ENCODE measurements at places on chromosomes 1 and 21.

GRCh38 chr1:231106347-231106746, 55.5 kb upstream of the TRIM67 start:
- DNase-seq, result no peak

DNA sequence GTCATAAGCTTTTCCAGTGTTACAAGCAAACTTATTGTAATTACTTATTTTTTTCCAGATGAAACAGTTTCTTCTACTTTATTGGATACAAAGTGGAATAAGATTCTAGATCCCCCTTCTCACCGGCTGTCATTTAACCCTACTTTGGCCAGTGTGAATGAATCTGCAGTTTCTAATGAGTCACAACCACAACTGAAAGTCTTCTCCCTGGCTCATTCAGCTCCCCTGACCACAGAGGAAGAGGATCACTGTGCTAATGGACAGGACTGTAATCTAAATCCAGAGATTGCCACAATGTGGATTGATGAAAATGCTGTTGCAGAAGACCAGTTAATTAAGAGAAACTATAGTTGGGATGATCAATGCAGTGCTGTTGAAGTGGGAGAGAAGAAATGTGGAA, 95.5 kb downstream of the ZFYVE9 start:
- DNase-seq, result no peak

GRCh38 chr1:225768662-225769426, 8.8 kb upstream of the SRP9 start:
- DNase-seq, result no peak

DNA sequence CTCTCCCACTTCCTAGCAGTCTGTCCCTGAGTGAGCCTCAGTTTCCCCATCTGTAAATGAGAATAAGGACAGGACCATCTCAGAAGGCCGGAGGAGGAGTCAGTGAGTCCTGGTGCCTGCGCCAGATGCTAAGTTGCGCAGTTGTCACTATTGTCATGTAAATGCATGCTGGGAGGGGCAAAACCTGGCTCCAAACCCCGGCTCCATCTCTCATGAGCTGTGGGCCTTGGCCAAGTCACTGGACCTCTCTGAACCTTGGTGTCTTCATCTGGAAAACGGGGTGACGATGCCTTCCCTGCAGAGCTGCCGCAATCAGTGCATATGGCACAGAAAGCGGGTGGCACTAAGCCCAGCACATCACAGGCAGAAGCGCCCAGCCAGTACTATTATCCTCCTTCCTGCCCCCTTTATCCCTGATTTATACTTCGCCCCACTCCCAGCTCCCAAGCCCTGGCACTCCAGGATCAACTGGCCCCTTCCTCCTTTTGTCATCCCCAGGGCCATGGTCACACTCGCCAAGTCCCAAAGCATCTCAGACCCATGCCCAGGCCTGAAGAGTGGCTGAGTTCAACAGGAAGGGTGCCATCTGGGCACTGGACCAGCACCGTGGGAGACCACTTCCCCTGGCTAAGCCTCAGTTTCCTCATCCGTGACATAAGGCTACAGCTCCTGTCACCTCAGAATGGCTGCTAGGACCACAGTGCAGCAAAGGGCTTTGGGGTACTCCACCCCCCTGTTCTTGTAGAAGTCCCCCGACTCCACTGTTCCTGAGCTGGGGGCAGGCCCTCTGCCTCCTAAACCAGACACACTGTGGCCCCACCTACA, 4.3 kb upstream of the PLEKHG5 start:
- DNase-seq, result no peak

DNA sequence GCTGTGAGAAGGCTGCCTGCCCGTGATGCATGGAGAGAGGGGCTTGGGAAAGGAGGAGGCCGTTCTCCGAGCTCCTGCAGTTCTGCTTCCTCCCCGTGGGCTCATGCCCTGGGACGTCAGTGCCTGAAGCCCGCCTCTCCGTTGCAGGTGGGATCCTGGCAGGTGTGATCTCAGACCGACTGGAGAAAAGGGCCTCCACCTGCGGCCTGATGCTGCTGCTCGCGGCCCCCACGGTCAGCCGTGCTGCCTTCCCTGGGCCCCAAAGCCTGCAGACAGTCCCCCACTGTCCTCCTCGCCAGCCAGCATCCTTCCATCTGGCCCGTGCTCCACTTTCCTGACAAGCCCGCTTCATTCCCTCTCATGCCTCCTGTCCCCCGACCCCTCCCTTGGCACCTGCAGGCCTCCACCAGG, 50.9 kb downstream of the SLC37A1 start:
- peak; percentile 16 for DNase-seq

DNA sequence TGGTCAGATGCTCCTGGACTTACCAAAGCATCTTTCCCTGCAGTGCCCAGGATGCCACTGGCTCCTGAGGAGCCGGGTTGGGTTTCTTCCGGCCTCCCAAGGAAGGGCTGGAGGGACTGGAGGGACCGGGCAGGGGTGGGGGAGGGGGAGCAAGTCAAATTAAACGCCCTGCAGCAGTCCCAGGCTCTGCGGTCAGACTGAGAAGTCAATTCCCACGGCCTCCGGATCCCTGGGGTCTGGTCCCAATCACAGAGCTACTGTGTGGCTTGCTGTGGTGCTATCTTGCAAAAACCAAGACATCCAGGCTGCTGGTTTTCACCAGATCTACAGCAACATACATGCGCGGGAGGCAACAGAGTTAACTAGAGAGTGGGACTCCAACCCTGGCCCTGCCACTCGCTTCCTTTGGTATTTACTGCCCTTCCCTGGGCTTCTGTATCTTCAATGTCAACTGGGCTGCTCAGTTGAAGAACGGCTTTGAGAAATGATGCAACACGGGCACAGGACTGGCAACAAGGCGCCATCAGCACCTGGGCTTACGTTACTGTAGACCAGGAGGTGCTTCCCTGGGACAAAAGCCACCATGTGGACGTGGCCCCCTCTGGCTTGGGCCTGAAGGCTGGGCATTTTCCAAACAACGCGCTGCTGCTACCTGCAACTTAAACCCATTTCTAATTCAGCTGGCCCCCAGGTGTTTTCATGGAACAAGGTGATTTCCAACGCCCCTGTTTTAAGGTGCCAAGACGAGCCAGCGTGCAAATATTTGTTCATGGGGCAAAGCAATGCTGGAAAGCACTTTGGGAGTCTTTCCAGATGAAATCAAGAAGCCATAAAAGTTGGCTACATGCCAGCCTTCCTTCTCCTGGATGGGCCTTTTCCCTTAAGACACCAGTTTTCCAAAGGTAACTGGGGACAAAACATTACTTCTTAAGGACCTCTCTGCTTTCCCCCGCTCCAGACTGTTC, 11.5 kb downstream of the RCC2 start:
- no peak for DNase-seq

DNA sequence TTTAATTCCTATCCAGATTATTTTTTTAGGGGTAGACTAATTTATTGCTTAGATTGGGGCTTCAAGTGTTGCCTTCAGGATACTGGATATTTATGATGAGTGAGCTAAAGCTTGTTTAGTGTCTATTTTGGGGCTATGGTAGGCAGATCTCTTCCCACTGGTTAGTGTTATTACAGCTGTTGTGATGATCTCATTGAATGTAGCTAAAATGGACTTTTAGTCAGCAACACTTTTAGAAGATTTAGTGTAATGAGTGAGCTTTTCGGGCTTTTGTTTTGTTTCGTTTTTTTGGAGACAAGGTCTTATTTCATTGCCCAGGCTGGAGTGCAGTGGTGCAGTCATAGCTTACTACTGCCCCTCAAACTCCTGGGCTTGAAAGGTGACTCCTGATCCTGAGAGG, 14.2 kb downstream of the THRAP3 start:
- DNase-seq, result no peak

DNA sequence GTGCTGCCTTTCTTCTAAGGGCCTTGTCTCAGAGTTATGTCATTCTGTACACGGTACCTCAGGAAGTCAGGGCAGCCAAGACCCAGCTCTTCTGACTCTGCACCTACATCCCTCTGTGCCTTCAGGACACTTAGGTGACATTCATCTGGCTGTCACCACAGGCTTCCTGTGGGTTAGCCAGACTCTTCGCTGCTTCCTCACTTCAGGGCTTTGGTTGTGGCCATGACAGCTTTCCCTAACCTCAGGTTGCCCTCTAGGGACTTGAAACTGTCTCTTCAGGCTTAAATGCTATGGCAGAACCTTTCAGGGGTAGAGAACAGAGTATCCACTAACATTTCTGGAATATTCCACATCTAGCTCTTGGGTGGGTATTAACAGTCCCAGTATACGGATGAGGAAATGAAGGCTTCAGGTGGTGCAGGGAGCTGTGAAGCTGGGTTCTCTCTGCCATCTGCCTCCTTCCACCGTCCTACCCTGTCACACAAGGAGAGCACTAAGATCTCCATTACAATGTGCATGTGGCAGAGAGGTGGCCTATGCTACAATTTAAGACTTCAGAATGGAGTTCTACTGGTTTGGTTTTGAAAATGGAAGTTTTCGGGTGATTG, 9.9 kb downstream of the TSSK3 start:
- DNase-seq, result no peak

- DNase-seq, result no peak
These were observed 18.1 kb downstream of the CITED4 start for GRCh38 chr1:40844079-40844478.

DNA sequence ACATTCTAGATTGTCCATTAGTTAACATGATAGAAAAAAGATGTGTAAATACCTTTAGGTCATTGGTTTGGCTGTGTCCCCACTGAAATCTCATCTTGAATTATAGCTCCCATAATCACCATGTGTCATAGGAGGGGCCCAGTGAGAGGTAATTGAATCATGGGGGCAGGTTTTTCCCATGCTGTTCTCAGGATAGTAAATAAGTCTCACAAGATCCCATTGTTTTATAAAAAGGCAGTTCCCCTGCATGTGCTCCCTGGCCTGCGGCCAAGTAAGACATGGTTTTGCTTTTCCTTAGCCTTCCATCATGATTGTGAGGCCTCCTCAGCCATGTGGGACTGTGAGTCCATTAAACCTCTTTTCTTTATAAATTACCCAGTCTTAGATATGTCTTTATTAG, 32.5 kb upstream of the SLC44A5 start:
- no peak for DNase-seq

DNA sequence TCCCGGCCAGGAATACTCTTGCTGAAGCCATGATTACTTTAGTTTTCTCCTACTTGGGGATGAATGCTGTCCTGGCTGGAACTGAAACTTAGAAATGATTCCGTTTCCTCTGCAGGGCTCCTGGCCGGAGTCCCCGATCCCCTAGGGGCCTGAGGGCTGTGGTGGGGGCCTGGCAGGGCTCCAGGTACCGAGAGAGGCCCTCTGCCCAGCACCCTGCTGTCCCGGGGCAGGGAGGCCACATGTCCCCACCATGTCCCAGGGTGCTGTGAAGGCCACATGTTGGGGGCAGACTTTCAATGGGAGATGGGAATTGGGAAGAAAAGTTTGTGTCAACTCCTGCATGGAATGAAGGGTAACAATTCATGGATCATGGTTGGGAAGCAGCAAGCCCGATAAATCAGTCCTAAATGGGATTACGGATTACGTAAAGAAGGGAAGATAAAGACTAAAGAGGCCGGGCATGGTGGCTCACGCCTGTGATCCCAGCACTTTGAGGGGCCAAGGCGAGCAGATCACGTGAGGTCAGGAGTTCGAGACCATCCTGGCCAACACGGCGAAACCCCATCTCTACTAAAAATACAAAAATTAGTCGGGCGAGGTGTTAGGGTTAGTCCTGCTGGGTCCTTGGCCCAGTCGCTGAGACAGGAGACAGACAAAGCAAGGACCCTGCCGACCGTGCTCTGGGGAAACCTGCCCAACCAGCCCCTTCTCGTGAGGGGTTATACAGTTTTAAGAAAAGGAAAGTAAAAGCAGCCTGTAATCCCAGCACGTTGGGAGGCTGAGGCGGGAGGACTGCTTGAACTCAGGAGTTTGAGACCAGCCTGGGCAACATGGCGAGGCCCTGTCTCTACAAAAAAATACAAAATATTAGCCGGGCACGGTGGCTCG, 37.6 kb downstream of the MORN1 start:
- no peak for DNase-seq

- DNase-seq, result no peak
These were observed 48.2 kb downstream of the ELK4 start for GRCh38 chr1:205583461-205584130.

- no peak for DNase-seq
These were observed 8.6 kb downstream of the CDC14A start for GRCh38 chr1:100360790-100361510.

GRCh38 chr21:42222386-42222785, 3.4 kb downstream of the ABCG1 start:
- DNase-seq, result no peak

GRCh38 chr1:213539464-213539863, 448.3 kb upstream of the PROX1 start:
- no peak for DNase-seq

GRCh38 chr1:155000411-155000725, 2.2 kb upstream of the ZBTB7B start:
- DNase-seq, result no peak

DNA sequence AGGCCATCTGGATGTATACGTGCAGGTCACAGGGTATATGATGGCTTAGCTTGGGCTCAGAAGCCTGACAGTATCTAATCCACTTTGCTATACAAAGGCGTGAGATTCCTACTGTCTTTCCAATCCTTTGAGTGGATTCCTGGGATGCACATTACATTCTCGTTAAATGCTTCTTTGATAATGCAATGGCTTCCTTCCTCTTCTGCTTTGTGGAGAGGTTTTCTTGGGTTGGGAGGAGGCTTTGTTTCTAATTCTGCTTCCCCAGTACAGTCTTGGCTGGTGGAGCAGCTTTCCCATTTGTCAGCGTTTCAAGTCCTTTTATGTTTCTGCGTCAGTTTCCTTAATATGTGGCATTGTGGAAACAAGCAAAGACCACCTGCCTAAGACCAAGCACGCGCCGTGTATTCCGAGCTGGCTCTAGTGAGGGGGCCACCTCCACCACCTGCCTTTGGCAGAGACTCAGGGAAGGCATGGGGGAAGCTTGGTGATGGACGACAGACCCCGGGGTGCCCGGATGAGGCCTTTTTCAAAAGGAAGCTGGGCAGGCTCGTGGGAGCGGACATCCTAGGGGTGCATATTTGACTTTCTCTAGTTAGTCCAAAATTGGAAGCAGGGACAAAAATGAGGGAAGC, 72.7 kb downstream of the WDR4 start:
- DNase-seq, result no peak

DNA sequence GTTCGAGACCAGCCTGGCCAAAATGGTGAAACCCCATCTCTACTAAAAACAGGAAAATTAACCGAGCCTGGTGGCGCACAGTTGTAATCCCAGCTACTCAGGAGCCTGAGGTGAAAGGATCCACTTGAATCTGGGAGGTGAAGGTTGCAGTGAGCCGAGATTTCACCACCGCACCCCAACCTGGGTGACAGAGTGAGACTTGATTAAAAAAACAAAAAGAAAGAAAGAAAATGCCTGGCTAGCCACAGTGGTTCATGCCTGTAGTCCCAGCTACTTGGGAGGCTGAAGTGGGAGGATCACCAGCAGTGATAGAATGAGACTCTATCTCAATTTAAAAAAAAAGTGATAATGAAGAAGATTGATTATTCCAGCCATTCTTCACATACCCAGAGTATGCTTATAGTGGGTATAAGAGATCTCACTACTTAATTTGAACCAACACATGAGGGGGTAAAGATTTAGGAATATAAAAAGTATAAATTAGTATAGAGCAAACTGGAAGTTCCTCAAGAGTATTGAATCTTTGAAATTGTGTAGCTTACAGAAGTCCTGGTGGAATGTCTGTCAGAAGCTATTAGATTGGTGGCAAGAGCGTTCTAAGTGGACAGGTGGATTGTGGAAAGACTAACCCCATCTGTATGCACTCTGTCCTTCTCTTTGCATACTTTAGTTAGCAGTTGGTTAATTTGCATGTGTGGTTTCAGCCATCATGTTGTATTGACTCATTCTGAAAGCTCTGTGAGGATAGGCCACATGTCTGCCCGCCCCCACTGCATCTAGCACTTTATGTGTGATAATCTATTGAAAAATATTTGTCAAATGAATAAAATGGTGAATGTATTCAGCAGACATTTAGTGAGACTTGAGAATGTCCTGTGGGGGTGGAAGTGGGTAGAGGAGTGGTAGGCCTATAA, 25.0 kb downstream of the RLF start:
- DNase-seq, result no peak

All from right hindlimb (tissue), 1 donor.